Effector memory CD8-positive, alpha-beta T cell (primary cell): ENCODE measurements at places on chromosomes 6 and 20.

DNA sequence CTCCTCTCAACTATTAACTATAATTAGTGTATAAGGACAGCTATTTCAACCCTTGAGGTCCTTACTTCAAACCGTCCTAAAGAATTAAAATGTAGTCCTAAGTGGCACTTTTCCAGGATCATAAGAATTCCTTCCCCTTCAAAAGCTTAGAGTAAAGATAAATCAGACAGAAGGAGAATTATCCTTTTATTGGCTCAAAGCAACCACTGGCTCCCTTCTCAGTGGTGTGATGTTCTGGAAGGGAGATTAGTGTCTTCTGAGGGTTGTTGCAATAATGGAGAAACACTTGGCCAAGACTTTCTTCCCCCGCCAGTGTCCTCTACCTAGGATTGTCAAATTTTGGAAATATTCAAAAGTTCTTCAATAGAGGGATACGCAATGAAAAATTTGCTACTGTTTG lies 89.1 kb upstream of the PLEKHG1 start:
- no peak for DNase-seq

DNA sequence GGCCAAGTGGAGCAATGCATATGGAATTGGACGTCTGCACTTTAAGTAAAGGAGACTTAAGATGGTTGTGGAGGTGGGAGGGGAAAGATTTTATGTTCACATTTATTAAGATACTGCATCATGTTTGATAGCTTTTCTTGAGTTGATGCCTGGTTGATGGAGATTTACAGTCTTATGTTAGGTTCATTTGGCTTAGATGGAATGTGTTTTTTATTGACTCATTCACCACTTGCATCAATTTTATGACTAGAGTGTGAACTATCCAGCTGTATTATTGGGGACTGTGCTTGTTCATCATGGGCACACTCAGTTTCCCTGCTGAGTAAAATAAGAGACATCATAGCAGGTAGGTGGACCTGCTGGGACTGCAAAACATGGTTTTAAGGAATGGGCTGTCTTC lies 91.2 kb upstream of the SCP2D1 start:
- DNase-seq = no peak

GRCh38 chr6:127690092-127690491 lies 113.1 kb downstream of the C6orf58 start:
- DNase-seq = no peak

DNA sequence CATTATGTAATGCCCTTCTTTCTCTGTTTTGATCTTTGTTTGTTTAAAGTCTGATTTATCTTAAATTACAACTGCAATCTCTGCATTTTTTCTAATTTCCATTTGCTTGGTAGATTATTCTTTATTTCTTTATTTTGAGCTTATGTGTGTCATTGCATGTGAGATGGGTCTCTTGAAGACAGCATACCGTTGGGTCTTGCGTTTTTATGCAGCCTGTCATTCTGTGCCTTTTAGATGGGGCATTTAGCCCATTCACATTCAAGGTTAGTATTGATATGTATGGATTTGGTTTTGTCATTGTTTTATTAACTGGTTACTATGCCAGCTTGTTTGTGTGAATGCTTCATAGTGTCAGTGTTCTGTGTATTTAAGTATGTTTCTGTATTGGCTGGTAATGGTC lies 84.9 kb upstream of the HMGCLL1 start:
- DNase-seq = no peak

GRCh38 chr6:75290136-75290945 lies 5.7 kb upstream of the TMEM30A start:
- DNase-seq = no peak

DNA sequence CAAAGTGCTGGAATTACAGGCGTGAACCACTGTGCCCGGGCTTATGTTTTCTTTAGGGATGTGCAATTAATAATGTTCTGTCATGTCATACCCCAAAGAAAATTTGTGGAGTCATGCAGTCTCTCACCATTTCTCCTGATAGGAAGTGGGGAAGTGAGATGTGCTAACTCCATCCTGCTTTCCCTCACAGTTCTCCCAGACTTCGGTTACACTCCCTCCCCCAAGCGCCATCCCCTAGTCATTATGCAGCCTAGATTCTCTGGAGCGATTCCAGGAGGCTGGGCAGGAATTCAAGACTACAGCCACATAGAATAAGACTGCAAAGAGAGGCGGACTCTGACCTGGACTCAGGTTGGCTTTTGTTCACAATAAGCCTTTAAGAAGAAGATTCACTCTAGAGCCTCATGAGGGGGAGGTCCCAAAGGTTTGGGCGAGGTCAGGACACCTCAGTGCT lies 271.4 kb downstream of the ALDH8A1 start:
- DNase-seq = no peak

DNA sequence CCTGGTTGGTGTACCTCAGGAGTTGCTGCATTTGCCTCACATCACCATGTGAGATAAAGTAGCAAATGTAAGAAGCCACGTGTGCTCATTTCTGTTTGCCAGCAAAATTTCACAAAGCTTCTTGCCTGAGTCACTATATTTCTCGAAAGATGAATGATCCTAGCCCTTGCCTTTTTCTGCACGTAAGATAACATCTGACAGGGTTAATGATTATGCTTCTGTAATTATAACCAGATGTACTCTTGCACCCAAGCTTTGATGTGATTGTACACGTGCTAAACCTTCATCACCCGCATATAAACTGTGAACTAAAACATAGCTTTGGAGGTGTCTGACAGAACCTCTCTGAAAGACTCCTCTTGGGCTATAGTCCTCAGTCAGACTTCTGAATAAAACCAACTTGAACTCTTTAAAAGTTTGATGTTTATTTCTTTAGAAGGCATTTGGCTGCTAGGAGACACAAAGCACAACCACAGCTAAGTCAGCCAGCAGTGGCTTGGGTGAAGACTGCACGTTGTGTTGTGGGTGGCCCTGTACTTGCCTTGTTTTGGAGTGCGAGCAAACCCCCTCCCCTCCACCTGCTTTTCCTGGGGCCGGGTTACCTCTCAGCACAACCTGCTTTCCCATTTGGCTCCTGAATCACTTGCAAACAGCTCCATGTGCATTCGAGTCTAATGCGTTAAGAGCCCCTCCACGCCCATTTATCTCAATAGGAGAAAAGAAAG lies 19.3 kb downstream of the PROKR2 start:
- DNase-seq = no peak
